CD4-positive, alpha-beta T cell (primary cell): ENCODE measurements at places on chromosomes 12 and 14. TPM values are rescaled to one million over a fixed set of nuclear protein-coding genes. Genes with fewer than 3 reads are reported as not detected.

The CCDC175 gene
- not detected for total RNA-seq

The DPPA3 gene
- total RNA-seq: not detected

The LGR5 gene
- not detected for total RNA-seq

The TRIP11 gene
- 31.2 TPM for total RNA-seq

The NAB2 gene
- 6.1 TPM for total RNA-seq

The SERPINA4 gene
- total RNA-seq: not detected

The NGB gene
- total RNA-seq: not detected

The SLC8A3 gene
- not detected for total RNA-seq

The ANO4 gene
- total RNA-seq: not detected

GRCh38 chr14:73264885-73265720 is 27.8 kb downstream of the PAPLN start:
- peaks cover 2% of the 10 kb centered on the region for H3K27me3 ChIP-seq
- no peaks in the 10 kb centered on the region for H3K36me3 ChIP-seq
- no peak overlapping the region for H3K27ac ChIP-seq
- no peak overlapping the region for H3K4me3 ChIP-seq
- peaks cover 5% of the 10 kb centered on the region for H3K4me1 ChIP-seq
- no peak for DNase-seq

GRCh38 chr14:95047754-95048153 is 109.6 kb downstream of the DICER1 start:
- H3K4me3 ChIP-seq: no peak overlapping the region
- no peak overlapping the region for H3K27ac ChIP-seq
- H3K27me3 ChIP-seq: no peaks in the 10 kb centered on the region
- no peaks in the 10 kb centered on the region for H3K36me3 ChIP-seq
- no peaks in the 10 kb centered on the region for H3K4me1 ChIP-seq

DNA sequence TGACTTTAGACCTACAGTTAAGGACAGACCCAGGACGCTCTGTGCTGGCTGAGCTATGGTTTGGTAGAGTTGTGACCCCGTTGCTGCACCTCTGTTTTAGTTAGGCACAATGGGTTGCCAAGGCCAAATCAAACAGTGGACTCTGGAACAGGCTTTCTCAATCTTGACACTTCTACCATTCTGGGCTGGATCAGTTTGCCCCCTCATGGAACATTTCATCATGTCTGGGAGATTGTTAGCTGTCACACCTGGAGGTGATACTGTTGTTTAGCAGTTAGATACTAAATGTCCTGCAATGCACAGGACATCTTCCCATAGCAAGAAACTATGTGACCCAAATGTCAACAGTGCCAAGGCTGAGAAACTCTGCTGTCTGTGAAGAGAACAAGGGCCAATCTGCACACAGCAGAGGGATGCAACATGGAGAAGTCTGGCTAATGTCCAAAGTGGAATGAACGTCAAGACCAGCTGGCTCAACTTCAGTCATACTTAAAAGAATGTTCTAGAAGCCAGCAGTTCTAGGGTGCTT is 65.6 kb upstream of the DICER1 start:
- no peaks in the 10 kb centered on the region for H3K4me1 ChIP-seq
- H3K36me3 ChIP-seq: no peaks in the 10 kb centered on the region
- no peak overlapping the region for H3K4me3 ChIP-seq
- no peak overlapping the region for H3K27ac ChIP-seq

DNA sequence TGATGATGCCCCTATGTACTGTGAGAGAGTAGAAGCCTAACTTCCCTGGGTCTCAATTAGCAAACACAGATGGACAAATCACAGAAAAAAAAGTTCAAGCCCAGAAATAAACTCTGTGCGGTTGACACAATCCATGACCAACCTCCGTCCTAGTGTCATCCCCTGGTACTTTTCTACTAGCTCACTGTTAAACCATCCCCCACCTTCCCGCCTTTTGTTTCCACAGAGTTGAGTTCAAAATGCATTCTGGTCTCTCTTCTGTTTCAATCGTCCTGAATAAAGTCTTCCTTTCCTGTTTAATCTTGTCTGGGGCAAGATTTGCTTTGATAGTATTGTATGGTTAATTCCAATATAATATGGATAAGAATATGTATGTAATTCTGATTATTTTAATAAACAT is 199.9 kb downstream of the SLC6A15 start:
- H3K27me3 ChIP-seq: no peaks in the 10 kb centered on the region
- no peaks in the 10 kb centered on the region for H3K4me1 ChIP-seq
- H3K4me3 ChIP-seq: no peak overlapping the region
- H3K27ac ChIP-seq: no peak overlapping the region

- peaks cover 4% of the 10 kb centered on the region for H3K4me1 ChIP-seq
- DNase-seq: no peak
- no peaks in the 10 kb centered on the region for H3K36me3 ChIP-seq
- no peak overlapping the region for H3K27ac ChIP-seq
- no peak overlapping the region for H3K4me3 ChIP-seq
- H3K27me3 ChIP-seq: peaks cover 4% of the 10 kb centered on the region
These were observed 24.4 kb downstream of the GLRX5 start for GRCh38 chr14:95559203-95559602.

DNA sequence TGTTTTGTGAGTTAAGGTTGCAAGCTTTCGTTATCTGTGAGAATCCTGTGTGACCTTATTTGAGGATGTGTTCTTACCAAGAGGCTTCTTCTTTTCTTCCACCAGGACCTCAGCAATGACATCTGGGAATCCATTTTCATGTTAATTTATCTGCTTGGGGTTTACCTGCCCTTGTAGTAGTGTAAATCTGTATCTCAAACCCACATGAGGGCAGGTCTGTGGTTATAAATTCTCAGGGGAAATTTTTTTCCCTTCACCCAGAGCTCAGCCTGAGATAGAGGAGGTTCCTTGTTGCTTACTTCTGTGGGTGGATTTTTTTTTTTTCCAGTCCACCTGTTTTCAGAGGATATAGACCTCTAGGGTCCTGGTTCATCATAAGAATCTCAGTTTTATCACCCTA is 70.8 kb downstream of the AKAP6 start:
- no peak overlapping the region for H3K4me3 ChIP-seq
- no peaks in the 10 kb centered on the region for H3K4me1 ChIP-seq
- DNase-seq: no peak
- H3K27me3 ChIP-seq: no peaks in the 10 kb centered on the region
- no peak overlapping the region for H3K27ac ChIP-seq

DNA sequence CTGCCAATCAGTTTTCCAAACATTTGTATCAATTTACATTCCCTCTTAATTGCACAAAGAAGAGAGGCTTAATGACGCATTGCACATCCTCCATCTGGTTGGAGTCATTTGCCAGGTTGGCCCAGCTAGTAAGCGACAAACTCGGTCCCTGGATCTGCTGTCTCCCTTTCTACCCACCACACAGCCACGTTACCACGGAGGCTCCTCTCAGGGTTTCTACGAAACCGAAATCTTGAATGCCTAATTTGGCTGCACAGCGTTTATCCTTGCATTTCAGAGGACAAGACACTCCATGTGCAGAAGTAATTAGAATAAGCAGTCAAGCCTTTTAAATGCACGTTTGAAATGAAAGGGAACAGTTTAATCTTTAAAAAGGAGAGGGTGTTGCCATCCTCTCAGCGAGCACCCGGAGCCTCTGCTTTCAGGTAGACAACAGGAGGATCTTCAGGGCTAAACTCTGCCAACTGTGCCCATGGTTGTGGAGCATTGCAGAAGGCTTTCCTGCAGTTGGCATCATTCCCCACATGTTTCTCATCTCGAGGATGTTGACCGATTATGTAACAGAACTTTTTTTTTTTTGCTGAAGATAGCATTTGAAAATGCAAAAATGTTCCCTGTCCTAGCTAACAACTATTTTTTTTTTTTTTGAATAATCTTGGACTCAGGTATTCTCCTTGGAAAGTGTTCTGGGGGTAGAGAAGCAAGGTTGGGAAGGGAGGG is 37.8 kb downstream of the SLC24A4 start:
- peaks cover 7% of the 10 kb centered on the region for H3K27me3 ChIP-seq
- no peaks in the 10 kb centered on the region for H3K4me1 ChIP-seq

DNA sequence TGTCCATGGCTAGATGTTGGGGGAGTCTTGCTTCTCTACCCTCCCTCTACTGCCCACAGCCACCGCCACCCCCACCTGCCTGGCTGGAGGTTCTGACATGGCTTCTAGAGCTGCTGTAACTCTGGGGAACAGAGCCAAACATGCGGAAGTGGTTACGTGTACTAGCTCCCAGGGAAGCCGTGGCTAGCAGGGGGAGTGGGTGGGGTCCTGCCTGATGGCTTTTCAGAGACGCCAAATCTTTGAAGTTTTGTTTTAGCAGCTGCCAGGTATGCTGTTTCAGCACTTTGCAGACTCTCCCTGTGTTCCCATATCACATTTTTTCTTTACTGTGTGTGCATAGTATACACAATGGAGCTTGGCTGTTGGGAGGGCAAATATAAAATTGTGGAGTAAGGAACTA is 150.3 kb downstream of the TGFB3 start:
- peaks cover 12% of the 10 kb centered on the region for H3K4me1 ChIP-seq
- H3K27ac ChIP-seq: no peak overlapping the region
- no peaks in the 10 kb centered on the region for H3K27me3 ChIP-seq
- DNase-seq: peak; percentile 33
- H3K36me3 ChIP-seq: no peaks in the 10 kb centered on the region

DNA sequence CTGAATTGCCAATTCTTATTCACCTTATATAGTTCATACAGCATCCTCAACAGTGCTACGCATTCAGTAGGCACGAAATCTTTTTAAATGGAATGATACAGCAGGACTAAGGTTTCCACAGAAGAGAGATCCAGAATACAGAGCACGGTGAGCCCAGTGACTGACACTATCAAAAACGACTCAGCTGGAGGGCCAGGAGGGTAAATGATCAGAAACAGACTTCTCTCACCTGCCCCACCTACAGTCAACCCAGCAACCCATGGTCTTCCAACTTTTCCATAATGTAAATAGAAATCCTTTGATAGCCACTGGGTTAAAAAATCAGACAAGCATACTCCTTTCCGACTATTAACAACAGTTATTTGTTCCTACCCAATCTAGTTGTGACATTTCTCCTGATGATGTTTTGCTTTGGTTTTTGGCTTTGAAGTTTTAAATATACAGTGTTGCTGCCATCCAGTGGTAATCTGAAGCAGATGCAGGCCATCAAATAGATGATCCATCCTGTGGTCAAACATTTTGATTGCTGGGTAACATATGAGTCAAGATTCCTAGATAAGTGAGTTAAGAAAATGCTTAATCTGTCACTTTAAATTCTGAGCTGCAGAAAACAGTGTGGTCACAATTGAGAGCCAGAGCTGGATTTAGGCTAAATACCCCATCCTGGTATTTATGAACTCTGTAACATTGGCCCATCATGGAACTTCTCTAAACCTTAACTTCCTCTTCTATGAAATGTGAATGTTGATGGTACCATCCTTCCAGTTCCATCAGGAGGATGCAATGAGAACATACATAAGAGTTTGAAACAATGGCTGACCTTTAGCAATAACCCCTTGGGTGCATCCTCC is 42.0 kb downstream of the GPHB5 start:
- no peak for DNase-seq
- no peaks in the 10 kb centered on the region for H3K36me3 ChIP-seq
- H3K4me1 ChIP-seq: no peaks in the 10 kb centered on the region
- no peak overlapping the region for H3K4me3 ChIP-seq
- no peak overlapping the region for H3K27ac ChIP-seq

DNA sequence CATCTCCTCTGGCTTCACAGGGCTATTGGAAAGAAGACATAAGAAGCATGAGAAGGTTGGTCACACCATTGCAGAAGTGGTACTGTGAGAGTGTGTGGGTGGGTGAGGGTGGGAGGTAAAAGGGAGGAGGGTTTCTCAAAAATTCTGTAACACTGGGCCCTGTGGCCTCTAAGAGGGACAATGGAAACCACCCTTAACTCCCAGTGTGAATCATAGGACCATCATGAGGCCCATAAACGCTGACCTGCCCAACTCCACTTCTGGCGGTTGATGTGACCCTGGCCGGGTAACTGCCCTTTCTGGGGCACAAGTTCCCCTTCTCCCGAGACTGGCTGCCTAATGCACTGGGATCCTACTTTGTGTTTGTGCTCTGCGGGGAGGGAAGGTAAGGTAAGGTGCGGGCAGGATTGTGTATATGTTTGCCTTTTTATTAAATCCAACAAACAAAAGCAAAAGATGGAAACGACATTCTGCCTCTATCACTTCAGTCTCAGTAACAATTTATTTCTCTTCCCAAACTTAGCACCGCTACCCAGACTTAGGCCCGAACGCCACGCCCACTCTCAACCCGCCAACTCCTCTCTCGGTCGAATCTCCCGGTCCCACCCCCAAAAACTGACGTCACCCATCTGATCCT is 551 bp downstream of the METTL1 start:
- peak; percentile 92 for DNase-seq
- peak overlapping the region; percentile 85 for H3K27ac ChIP-seq
- H3K36me3 ChIP-seq: peaks cover 9% of the 10 kb centered on the region

GRCh38 chr12:77079631-77080030 is 14.3 kb upstream of the E2F7 start:
- DNase-seq: no peak
- H3K27ac ChIP-seq: no peak overlapping the region
- H3K4me3 ChIP-seq: no peak overlapping the region
- no peaks in the 10 kb centered on the region for H3K4me1 ChIP-seq
- no peaks in the 10 kb centered on the region for H3K36me3 ChIP-seq
- no peaks in the 10 kb centered on the region for H3K27me3 ChIP-seq

- H3K4me1 ChIP-seq: no peaks in the 10 kb centered on the region
- H3K27me3 ChIP-seq: no peaks in the 10 kb centered on the region
- no peak overlapping the region for H3K4me3 ChIP-seq
- H3K36me3 ChIP-seq: no peaks in the 10 kb centered on the region
- H3K27ac ChIP-seq: no peak overlapping the region
- DNase-seq: no peak
These were observed 146.9 kb upstream of the MDGA2 start for GRCh38 chr14:47822326-47822725.

GRCh38 chr12:102883204-102883799 is 33.7 kb downstream of the PAH start:
- no peak overlapping the region for H3K4me3 ChIP-seq
- no peak overlapping the region for H3K27ac ChIP-seq
- no peaks in the 10 kb centered on the region for H3K36me3 ChIP-seq
- H3K4me1 ChIP-seq: peaks cover 2% of the 10 kb centered on the region

- H3K27ac ChIP-seq: no peak overlapping the region
- H3K36me3 ChIP-seq: no peaks in the 10 kb centered on the region
- H3K4me3 ChIP-seq: no peak overlapping the region
- no peak for DNase-seq
- peaks cover 2% of the 10 kb centered on the region for H3K27me3 ChIP-seq
These were observed 12.7 kb downstream of the OLR1 start for GRCh38 chr12:10159280-10159679.

DNA sequence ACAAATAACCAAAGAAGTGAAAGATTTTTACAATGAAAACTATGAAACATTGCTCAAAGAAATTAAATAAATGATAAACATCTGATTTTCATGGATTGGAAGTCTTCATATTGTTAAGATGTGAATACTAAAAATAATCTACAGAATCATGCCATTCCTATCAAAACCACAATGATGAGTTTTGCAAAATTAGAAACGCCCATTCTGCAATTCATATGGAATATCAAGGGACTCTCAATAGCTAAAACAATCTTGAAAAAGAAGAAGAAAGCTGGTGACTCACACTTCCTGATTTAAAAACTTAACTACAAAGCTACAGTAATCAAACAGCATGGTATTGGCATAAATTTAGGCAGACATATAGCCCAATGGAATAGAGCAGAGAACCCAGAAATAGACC is 40.2 kb upstream of the CCT2 start:
- no peaks in the 10 kb centered on the region for H3K27me3 ChIP-seq
- peaks cover 5% of the 10 kb centered on the region for H3K36me3 ChIP-seq
- no peaks in the 10 kb centered on the region for H3K4me1 ChIP-seq
- no peak for DNase-seq
- H3K27ac ChIP-seq: no peak overlapping the region
- H3K4me3 ChIP-seq: no peak overlapping the region

GRCh38 chr14:89486961-89487360 is 69.9 kb upstream of the FOXN3 start:
- no peak overlapping the region for H3K4me3 ChIP-seq
- peaks cover 26% of the 10 kb centered on the region for H3K36me3 ChIP-seq
- H3K27ac ChIP-seq: no peak overlapping the region
- H3K27me3 ChIP-seq: no peaks in the 10 kb centered on the region
- no peak for DNase-seq
